ENCODE measurements at places on chromosomes 11 and 22.

- no peak for DNase-seq
These were observed 33.8 kb downstream of the TXN2 start for GRCh38 chr22:36447632-36448031.

DNA sequence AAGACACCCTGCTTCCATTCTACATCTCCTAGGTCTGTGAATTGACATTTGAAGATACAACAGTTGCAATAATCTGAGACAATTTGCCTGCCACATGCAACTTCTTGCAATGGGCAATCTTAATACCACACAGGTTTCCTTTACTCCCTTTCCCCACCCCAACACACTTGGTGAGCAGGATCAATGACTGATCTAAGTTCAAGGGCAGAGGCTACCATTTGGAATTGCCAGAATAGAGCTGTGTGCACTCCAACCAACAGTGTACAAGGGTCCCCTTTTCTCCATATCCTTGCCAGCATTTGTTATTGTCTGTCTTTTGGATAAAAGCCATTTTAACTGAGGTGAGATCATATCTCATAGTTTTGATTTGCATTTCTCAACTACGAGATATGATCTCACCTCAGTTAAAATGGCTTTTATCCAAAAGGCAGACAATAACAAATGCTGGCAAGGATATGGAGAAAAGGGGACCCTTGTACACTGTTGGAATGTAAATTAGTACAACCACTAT lies 2.9 kb upstream of the NNMT start:
- DNase-seq = no peak

DNA sequence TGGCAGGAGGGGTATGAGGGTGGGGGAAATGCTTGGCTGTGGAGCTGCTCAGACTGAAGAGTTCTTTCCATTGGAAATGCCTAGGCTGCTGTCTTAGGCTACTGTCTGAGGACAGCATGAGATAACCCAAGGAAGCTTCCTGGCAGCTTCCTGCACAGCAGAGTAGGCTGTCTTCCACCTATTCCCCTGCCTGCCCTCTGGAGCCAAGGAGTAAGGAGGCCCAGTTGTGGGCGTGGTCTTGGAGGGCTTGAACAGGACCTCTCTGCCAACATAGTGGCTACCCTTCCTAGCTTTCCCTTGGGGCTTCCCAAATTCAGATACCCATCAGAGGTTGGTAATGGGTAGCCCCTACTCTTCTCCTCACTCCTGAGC lies 25.9 kb downstream of the PHLDB1 start:
- no peak for DNase-seq

- no peak for DNase-seq
These were observed 60.1 kb downstream of the PDE3B start for GRCh38 chr11:14703731-14704130.

GRCh38 chr11:6541356-6541755 lies 44.3 kb downstream of the DNHD1 start:
- DNase-seq = no peak

DNA sequence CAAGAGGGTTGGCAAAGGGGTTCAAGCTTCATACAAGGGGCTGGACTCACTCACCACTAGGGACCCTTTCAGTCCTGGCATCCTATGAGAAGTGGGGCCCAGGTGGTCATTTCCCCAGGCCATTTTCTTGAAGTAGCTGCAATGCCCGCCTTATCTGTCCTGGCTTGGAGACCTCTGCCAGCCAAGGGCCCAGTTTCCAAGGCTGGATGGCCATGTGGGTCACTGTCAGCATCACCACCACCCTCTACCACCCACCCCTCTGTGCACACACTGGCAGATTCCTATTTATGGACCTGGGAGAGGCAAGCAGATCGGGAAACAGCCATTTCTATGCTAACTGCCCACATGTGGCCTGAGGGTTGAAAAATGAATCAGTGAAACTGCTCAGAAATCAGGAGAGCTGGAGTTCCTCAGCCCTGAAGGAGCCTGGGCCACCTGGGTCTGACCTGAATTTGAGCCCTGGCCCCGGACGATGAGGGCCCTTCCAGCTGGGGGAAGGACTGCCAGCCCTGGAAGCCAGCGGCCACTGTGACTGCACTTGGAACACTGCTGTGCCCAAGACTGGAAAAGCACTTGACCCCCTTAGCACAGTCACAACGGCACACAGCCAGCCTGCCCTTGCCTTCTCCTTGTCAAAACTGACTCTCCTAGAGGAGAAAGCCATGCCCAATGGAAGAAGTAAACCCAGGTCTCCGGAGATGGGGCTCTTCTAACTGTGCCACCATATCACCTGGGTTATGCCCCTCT lies 442.2 kb downstream of the BUD13 start:
- no peak for DNase-seq

DNA sequence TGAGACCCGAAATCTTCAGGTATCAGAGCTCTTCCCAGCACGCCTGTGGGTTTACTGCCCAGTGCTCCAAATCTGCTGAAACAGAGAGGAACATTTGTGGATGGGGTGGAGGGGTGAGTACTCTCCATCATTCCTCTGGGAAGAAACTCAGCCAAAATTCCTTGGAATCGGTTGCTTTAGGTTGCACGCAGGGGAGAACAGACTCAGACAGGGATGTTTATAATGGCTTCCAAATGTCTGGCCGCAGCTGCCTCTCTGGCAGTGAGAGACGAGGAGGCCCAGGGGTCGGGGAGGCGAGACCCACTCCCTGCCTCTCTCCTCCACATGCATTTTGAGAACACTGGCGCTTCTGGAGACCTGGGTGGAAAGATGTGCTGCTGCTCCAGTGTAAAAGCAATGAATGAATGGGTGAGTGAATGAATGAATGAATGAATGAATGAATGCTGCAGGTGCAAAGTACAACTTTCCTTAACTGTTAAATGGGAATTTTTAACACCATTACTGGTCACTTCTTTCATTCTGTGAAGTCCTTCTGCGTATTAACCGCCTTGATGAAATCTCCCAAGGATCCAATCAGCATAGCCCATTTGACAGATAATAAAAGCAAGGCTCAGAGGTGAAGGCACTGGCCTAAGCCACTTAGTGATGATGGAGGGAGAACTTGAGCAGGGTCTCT lies 437.4 kb downstream of the MIAT start:
- no peak for DNase-seq

GRCh38 chr11:102457056-102457677 lies 4.6 kb upstream of the TMEM123 start:
- no peak for DNase-seq

GRCh38 chr11:69840371-69841169 lies 21.4 kb upstream of the FGF3 start:
- DNase-seq = no peak

GRCh38 chr22:46024136-46024840 lies 47.3 kb upstream of the WNT7B start:
- no peak for DNase-seq

- DNase-seq = no peak
These were observed 1165.7 kb downstream of the BRD1 start for GRCh38 chr22:48661984-48662383.

DNA sequence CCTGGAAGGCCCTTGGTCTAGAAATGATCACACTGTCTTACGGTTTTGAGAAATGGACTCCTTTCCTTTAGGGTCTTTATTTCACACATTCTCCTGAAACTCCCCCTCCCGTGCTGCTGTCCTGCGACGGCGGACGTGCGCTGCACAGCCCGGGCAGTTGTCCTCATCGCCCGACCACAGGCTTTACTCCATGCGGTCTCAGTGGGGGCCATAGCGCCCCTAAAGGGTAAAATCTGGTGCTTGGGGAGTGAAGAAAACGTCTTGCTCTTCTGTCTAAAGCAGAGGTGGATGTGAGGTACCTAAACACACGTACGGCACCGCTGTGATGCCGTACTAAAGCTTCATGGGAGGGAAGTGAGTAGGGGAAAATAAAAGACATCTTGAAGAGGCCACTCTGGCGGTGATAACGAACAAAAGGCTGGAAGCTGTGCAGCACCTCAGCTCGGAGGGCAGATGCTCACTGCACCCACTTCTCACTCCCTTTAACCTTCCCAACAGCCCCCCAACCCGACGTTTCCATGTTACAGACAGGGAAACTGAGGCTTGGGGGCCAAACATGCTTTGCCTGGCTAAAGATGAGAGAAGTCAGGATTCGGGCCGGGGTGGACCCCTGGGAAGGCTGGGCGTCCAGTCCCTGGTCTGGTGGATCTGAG lies 22.6 kb downstream of the MPPED1 start:
- DNase-seq = no peak

DNA sequence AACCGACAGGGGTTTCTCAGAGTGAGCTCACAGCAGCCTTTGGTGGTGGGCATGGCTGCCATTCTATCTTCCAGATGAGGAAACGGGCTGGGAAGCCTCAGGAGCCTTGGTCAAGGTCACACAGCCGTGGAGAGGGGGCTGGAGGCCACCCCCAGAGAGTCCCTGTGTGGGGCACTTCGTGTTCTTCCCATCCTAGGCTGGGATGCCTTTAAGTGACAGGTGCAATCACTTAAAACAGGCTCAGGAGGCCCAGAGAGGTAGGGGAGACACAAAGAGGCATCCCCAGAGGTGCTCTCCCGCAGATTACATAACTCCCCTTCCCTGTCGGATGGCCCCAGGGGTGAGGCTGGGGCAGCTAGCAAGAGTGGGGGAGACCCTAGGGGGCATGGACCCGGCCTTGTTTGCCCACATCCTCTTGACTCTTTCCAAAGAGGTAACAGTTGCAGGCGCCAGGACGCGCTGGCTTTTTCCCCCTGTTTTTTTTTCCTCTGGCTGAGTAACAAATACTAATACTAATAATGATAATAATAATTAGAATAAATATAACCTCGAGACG lies 17.5 kb upstream of the SHISAL1 start:
- no peak for DNase-seq

DNA sequence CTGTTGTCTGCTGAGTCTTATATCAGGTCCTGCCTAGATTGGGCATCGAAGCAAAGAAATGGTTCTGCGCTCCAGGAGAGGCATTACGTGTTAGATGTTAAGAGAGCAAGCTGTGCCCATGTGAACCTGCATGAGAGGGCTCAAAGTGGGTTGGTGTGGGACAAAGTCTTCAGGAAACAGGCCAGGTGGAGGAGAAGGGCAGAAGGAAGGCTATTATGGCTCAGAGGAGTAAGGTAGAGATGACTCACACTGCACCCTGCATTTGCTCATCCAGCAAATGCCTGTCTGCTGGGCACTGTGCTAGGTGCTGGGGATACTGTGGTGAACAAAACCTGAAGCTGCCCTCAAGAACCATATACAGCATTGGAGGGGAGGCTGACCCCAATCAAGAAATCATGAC lies 5.8 kb downstream of the USP35 start:
- DNase-seq = no peak

GRCh38 chr22:23834793-23835483 lies 3.9 kb downstream of the DERL3 start:
- no peak for DNase-seq

GRCh38 chr22:44898236-44898635 lies 111.6 kb downstream of the PHF21B start:
- DNase-seq = no peak

GRCh38 chr22:40383905-40384304 lies 13.5 kb downstream of the SGSM3 start:
- no peak for DNase-seq

DNA sequence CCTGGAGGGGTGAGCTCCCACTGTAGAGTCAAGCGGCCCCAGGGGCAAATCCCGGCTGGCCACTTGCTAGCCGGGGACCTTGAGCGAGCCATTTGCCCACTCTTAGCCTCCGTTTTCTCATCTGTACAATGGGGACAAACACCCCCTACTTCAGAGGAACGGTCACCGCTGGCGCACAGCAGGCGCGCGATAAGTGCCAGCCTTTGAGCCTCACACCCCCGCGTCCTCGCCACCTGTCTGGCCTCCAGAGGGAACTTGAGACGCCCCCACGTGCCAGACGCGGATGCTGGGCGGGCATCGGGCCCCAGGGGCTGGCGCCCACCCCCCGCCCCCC lies 72.6 kb upstream of the TCF20 start:
- no peak for DNase-seq

DNA sequence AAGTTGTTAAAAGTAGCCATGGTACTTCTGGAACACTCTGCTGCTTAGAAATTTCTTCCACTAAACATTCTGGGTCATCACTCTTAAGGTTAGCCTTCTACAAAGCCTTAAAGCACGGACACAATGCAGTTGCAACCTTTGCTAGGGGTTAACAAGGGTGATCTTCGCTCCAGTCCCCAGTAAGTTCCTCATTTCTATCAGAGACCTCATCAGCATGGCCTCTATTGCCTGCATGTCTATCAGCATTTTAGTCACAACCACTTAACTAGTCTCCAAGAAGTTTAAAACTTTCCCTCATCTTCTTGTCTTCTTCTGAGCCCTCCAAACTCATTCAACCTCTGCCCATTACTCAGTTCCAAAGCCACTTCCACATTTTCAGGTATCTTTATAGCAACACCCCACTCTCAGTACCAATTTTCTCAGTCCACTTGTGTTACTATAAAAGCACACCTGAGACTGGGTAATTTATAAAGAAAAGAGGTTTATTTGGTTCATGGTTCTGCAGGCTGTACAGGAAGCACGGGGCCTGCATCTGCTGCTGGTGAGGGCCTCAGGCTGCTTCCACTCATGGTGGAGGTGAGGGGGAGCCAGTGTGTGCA lies 48.7 kb upstream of the TH start:
- no peak for DNase-seq

Measured in GM06990 (cell line).